ENCODE measurements at places on chromosomes 2 and 18. TPM values are rescaled to one million over a fixed set of nuclear protein-coding genes. Genes with fewer than 3 reads are reported as not detected.
A peak's percentile ranks its signal among the peaks of the same experiment; 100 is the strongest.

- no peak for DNase-seq
Measured at GRCh38 chr2:208415255-208415654, 8.7 kb downstream of the PTH2R start.

- no peak for DNase-seq
Measured at GRCh38 chr2:152065945-152066344, 32.9 kb downstream of the CACNB4 start.

Gene RMND5A
- 81.0 TPM for total RNA-seq

DNA sequence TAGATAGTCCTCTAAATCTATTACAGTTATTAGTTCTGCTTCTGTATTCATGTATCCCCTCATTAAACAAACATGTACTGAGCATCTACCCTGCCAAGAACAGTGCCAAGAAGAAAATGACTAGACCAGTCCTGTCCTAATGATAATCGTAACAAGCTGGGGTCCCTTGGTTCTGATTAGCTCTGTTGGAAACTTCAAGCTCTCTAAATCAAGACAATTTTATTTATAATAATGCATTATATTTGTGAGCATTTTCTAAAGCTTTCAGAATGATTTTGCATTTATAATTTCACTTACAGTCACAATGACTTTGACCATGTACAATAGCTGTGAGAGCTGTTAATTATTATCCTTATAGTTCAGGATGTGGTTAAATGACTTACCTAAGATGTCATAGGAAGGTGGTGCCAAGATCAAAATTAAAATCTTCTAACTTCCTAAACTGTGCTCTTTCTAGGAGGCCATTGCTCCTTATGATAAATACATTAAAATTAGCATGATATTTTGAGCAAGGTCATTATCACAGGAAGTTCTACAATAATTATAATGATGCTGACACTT is 336.5 kb upstream of the SLC39A10 start:
- no peak for DNase-seq

DNA sequence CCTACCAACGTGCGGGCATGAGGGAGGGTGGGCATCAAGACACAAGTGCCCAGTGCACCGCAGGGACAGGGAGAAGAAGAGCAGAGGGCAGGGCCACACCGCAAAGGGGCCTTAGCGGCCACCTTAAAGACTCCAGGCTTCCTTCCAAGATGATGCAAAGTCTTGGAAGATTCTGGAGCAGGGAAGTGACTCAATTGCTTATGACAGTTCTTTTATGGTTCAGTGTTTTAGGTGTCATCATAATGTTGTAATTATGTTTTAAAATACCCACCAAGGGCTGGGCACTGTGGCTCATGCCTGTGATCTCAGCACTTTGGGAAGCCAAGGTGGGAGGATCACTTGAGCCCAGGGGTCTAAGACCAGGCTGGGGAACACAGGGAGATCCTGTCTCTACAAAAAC is 44.5 kb upstream of the SEMA4C start:
- DNase-seq: no peak

DNA sequence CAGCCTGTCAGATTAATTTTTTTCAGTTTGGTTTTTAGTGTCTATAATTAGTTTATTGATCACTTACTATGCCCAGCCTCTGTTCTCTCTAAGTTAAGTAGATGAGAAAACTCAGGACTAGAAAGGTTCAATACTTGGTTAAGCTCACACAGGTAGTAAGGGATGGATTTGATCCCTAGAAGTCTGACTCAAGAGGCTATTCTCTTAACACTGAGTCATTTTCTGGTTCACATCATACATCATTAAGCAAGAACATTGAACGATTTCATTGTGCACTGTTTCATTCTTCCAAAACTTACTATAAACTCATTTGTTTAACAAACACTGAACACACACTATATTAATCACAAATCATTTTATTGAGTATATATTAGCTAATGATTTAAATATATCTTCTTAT is 54.1 kb upstream of the SLC38A11 start:
- DNase-seq: no peak

Gene SLC11A1
- under 0.01 TPM for total RNA-seq

DNA sequence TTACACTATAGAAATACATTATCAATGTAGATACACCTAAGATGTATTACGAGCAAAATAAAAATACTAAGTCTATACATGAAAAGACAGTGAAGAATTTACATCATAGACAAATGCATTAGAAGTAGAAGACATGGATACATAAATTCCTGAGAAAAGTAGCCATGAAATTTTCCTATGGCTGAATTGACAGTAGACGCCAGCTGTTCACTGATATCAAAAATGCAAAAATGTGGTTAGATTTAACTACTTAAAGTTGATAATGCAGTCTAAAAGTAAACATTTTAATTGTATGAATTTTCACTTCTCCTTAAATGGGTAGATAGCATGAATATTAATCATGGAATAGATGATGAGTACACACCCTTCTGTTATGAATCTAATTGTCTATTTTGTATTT is 350.9 kb downstream of the ARHGAP15 start:
- no peak for DNase-seq

DNA sequence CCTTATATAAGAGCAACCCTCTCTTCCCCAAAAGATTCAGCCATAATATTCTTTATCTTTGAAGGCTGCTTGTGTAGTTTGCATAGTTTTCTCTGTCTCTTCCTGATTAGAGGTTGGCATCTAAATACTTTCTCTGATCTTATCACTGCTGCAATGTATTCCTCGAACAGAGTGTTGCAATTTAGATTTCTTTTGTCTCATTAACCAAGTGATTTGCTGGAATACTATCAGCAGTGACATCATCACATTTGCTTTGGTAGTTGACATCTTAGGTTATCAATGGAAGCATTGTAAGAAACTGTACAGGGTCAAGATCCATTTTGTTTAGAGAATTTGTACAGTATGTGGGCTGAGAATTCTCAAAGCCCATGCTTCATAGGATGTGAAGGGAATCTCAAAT is 72.0 kb upstream of the NEUROD1 start:
- no peak for DNase-seq

DNA sequence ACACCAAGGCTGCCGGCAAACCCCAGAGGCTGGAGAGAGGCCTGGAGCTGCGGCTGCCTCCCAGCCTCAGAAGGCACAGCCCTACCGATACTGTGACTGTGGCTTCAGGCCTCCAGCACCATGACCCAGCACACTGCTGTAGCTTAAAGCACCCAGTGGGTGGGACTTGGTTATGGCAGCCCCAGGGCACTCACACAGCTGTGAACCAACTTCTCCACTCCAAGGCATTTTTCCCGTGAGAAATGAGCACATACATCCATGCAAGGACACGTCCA is 199.5 kb downstream of the NDUFA10 start:
- DNase-seq: peak; percentile 44

GRCh38 chr2:241762321-241762932 is 14.2 kb upstream of the GAL3ST2 start:
- no peak for DNase-seq

Gene C1D
- total RNA-seq: 16.0 TPM

GRCh38 chr2:232728785-232729184 is 31.7 kb downstream of the GIGYF2 start:
- no peak for DNase-seq

Gene LONRF2
- not detected for total RNA-seq

DNA sequence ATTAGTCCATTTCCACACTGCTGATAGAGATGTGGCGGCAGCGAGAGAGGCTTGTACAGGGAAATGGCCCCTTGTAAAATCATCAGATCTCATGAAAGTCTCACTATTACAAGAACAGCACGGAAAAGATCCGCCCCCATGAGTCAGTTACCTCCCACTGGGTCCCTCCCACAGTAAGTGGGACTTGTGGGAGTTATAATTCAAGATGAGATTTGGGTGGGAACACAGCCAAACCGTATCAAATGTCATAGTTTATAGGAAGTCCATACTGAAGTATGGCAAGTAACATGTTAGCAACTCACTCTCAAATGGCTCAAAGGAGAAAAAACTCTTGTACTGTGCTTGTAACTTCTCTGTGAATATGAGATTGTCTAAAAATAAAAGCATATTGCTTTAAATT is 56.1 kb downstream of the FARP2 start:
- DNase-seq: no peak

Gene EPB41L3
- 4.5 TPM for total RNA-seq

GRCh38 chr18:41396211-41396610 is 558.8 kb upstream of the PIK3C3 start:
- no peak for DNase-seq

DNA sequence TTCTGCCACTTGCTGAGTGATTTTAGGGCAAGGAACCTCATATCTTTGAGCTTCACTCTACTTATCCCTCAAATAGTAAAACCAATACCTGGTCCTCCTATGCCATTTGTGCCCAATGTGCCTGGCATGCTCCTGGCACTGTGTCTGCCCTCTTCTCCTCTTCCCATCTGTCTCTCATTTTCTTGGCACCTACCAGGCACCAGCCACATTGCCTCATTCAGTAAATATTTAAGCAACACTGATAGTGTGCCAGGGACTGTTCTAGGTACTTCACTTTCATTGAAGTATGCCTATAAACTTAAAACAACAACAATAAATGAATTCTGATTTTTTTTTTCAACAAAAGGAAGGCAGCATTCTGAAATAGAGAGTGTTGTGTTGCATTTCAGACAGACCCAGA is 15.1 kb upstream of the BOD1L2 start:
- no peak for DNase-seq

Gene MFSD2B
- under 0.01 TPM for total RNA-seq

DNA sequence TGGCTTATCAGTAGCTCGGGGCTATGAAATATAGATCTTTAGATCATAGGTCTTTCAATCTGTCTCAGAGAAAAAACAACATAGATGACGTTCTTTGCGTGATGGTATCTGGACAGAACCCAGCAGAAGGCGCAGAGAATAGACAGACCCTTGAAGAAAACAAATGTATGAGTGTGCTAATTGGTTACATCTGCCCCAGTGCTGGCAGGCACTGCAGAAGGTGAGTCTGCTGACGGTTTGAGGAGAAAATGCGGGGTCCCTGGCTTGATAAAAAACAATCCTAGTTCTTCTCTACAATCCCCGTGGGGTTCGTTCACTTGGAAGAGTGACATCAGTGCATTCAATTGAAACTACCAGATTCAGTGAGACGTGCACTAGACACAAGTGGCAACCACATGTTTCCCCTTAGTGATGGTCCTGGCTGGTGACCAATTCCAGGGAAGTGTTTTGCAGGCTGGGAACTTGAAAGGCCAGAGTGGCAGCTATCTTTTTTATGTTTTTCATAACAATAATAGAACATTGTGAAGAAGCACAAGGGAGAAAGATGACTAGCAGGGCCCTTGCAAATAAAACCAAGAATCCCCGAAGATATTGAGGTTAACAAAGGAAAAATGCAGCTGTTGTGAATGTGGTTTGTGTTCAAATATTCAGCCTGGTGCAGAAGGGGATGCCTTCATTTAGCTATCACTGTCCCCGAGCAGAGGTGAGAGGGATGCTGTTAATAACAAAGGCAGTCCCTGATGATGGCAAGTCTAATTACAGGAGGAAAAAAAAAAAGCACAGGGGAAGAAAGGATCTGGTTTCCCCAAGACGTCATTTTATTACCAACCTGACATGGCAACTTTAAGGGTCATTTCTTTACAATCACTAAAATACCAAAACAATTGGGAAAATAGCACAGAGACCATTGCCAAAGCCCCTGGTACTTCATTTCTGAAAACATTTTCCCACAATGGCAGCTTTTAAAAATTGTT is 337.6 kb upstream of the FIGN start:
- DNase-seq: no peak

- DNase-seq: no peak
Measured at GRCh38 chr2:159658881-159659873, 42.8 kb upstream of the BAZ2B start.

- DNase-seq: no peak
Measured at GRCh38 chr2:9074930-9075329, 71.4 kb upstream of the MBOAT2 start.
